ENCODE measurements at places on chromosomes 7 and 10.

DNA sequence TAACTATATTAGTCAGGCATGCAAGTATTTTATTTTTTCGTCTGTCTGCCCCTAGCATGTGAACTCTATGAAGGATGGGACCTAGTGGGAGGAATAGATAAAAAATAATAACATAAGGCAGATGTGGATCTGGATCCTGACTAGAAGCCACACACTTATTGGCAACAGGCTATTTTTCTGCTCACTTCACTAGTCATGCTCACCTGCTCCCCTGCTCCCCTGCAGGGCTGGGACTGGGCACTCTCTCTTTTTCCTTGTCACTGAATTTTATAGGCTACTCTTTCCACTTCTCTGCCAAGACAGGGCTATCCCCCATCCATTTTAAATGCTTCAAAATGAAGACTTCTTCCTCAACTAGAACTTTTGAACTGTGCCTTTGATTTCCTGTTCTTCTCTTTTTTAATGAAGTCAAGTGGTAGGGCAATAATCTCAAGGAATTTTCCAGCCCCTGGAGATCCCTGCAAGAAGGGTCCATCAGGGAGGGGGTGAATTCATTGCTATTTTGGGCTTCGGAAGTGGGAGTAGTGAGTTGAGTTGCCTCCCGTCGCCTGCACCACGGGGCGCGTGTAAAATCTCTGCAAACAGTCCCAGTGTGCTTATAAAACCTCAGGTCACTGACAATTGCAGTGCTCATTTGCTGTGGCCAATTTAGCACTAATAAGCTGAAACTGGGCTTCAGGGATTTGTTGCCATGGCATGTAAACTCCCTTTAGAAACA is 156.7 kb upstream of the NPVF start:
- DNase-seq = no peak

DNA sequence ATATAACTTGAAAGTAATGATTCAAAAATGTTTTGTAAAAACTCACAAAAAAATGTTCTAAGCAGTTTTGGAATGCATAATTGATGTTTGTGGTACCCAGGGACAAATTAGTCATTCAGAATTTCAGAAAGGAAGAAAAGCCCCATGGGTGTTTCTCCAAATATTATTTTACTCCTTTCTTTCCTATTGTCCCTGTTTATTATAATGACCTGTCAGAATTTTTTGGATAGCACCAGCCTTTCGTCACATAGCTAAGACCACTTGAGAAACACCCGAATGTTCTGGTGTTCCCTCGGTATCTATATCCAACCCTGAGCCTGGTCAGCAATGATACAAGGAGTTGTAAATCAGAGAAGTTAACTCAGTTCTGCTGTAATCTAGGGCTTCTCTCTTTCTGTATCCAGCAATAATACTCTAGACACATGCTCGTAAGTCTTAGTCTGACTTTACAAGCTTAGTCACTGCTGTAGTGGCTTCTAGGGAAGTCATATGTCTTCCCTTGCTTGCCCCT is 64.8 kb upstream of the MEOX2 start:
- no peak for DNase-seq

DNA sequence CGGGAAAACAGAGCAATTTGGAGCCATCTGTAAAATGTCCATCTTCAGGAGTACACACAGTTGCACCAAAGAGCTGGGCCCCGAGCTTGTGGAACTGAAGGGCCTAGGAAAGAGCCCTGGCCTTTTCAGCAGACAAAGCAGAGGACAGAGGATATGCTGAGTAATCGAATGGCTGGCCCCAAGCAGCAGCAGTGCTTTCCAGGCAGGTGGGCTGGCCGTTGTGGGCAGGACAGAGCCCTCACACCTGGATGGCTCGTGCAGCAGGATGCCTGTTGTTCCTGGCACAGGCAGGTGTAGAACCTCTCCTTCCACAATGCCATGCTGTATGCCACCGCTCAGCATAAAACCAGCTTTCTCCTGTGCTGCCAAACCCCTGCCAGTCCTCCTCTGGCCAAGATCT is 32.5 kb upstream of the TNS3 start:
- no peak for DNase-seq

DNA sequence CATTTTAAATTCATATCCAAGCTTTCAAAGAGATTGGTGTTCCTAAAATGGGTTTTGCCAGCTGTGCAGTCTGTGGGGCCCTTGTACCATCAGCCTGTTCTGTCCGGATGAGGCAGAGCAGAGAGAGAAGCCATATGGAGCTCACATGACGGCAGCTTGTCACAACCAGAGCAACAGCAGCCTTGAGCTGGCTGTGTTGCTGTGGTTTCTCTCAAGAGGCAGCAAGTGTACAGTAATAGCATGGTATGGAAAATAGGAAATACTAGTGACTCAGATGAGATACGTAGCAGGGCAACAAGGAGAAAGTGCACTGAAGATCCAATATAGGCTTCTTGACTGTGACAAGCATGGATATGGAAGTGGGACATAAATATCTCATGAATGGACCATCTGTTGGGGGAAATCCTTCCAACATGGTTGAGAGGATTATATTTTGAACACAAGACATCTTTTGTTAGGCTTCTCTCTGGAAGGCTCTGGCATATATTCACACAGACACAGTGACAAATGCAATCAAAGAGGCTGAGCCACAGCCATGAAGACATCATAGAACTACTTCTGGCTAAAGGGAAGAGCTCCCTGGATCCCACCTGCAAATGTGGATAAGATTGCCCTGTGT is 251.0 kb upstream of the TAC1 start:
- DNase-seq = no peak

- no peak for DNase-seq
Measured at GRCh38 chr10:24251547-24251946, 42.6 kb downstream of the KIAA1217 start.

GRCh38 chr10:94349327-94349726 is 13.4 kb downstream of the NOC3L start:
- DNase-seq = no peak

GRCh38 chr7:69763513-69763912 is 165.2 kb downstream of the AUTS2 start:
- no peak for DNase-seq

DNA sequence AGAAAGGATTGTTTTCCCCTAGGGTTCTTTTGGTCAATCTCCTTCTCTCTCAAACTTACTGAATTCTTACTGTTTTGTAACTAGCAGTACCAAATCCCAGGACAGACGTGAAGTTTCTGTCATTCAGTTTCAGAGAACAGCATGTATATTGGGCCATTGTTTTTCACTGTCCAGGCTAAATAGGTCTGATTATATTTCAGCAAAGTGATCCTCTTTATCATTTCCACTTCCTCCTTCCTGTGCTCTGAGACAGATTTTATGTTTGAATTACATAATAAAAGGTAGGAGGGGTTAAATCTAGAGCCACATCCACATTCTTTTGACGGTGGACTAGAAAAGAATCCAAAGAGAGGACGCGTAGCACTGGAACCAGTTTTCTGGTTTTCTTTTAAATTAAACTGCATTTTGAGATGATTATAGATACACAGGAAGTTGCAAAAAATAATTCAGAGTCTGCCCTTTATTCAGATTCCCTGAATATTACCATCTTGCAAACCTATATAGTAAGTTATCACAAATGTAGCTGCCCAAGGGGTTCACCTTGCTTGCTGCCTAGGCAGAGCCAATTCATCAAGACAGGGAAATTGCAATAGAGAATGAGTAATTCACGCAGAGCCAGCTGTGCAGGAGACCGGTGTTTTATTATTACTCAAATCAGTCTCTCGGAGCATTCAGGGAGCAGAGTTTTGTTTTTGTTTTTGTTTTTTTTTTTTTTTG is 40.1 kb downstream of the AKR1E2 start:
- no peak for DNase-seq

GRCh38 chr7:106792233-106792926 is 72.7 kb upstream of the PIK3CG start:
- DNase-seq = no peak

- DNase-seq = no peak
Measured at GRCh38 chr10:29648983-29649268, 14.2 kb upstream of the SVIL start.

GRCh38 chr7:82722946-82723345 is 279.4 kb upstream of the CACNA2D1 start:
- no peak for DNase-seq

GRCh38 chr10:52252307-52252706 is 61.8 kb upstream of the DKK1 start:
- no peak for DNase-seq

- no peak for DNase-seq
Measured at GRCh38 chr10:74612195-74612594, 214.2 kb upstream of the KAT6B start.

- DNase-seq = no peak
Measured at GRCh38 chr7:107027208-107027607, 17.3 kb upstream of the PRKAR2B start.

DNA sequence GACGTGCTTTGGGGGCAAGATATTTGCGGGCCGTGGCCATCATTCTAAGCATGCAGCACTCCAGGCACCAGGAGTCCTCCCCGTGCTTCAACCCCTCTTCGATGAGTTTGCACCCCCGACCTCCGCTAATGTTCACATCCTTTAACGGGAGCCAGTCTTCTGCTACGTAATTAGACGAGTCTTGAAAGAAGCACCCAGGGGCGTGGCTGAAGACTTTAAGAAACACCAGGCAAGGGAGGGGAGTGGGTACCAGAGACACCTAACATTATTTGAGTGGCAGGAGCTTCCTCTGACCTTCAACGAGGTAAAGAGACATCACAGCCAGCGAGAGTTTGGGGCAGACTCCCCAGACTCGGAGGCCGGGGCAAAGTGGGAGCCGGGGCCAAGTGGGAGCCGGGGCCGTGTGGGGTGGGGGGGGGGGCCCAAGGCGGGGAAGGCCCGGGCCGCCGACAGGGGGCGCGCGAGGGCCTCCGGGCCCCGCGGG is 31.1 kb upstream of the TOMM7 start:
- no peak for DNase-seq

All from NCI-H2029 treated with DMSO at 0.1 percent for 48 hours (cell line).